ENCODE measurements at places on chromosomes 12 and 14.

DNA sequence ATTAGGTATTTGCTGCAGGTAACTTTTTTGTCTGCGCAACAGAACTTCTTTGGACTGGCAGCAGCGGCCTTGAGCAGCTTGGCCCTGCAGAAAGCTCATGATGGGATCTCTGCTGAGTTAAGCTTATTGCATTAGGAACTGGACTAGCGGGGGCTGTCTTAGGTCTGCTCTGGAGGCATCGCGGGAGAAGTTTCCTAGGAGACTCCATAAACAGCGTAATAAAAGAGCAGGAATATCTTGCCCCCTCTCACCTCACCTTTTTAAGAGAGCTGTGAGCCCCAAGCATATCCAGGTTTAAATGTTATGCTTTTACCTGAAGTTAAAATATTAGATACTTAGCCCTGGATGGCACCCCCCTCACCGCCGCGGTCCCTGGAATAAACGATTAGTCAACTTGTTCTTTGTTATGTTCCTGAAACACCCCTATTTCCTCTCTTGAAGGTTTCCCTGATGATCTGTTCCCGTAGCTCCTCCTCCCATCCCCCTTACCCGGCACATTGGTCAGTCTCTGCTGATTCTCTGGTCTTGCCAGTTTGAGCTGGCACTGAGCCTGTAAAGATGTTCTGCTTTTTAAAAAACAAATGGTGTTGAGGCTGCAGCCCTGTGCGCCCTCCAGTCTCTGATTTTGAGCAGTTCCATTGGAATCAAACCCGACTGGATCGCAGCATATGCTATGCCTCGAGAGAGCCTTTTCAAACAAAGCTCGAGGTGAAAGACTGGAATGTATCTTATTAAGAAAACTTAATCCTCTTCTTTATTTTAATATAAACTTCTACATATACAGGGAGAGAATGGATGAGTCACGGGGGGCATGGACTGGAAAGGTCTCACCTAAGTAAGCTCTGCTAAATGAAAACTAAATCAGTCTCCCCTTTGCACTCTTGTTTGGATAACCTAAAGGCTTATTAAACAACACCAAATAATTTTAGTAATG lies 1.9 kb downstream of the MLXIP start:
- no peak for DNase-seq

- no peak for DNase-seq
Measured at GRCh38 chr12:124554429-124555029, 12.9 kb downstream of the NCOR2 start.

DNA sequence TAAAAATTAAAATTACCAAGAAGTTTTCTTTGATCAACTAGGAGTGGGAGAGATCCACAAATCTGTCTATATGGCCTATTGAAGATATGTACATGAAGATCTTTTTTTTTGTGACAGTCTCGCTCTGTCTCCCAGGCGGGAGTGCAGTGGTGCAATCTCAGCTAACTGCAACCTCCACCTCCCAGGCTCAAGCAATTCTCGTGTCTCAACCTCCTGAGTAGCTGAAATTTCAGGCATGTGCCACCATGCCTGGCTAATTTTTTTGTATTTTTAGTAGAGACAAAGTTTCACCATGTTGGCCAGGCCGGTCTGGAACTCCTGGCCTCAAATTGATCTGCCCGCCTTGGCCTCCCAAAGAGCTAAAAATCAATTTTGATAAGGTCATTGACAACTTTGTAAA lies 4.6 kb upstream of the NFATC4 start:
- no peak for DNase-seq

DNA sequence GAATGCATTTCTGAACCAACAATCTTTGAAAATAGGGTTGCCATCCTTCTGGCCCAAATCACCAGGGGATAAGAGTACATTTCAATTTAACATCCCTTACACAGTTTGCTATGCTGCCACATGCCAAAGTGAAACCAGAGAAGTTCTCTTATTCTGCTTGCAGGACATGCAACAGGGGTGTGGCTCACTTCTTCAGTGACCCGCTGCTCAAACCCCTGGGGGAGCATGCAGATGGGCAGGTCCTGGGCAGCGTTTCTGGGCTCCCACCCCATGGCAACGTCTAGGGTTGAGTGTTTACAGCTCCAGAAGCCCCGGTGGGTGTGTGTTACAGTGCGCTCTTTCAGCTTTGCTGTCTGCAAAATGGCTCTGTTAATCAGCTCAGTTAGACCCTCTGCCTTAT lies 1306.3 kb upstream of the TMEM132C start:
- no peak for DNase-seq

- no peak for DNase-seq
Measured at GRCh38 chr14:58275527-58276190, 22.7 kb upstream of the ARID4A start.

DNA sequence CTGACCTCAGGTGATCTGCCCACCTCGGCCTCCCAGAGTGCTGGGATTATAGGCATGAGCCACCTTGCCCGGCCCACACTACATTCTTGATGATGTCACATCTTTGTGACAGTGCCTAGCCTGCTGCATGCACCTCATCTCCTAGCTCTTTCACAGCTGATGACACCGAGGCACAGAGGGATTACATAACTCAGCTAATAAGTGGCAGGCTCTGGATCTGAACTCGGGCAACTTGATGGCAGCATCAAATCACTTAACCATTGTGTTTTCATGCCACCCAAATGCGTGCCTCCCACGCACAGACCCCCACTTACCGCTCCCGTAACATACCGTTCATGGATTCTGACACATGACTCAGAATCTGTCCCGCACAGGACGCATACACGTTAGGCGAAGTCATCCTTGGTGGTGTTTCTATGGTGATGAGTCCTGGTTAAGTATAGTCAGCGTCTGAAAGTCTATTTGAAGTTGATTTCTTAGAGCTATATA lies 7.4 kb downstream of the TMEM120B start:
- no peak for DNase-seq

DNA sequence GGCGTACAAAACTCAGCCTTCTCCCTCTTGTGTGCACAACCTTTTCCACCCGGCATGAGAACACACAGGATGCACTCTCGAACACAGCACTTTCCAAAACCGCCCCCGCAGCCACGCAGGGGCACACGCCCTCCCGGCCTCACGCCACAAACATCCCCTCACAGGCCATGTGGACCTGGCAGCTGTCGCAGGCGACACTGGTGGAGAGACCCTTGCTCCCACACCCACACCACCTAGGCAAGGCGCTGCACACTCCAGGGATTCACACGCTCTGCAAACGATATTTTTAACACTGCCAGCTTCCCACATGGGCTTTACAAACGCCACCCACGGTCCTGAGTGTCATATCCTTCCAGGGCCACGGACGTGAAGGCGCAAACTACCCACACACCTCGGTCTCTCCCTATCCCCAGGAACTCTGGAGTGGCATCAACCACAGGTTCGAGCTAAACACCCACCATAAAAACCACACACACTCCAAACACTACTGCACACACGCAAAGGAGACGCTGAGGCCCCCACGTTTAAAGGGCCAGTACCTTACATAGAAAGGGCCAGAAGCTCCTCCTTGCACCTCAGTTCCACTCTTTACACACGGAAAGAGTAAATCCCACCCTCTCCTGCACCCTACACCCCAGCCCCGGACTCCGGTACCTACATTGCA lies 12.4 kb upstream of the ITGB7 start:
- peak; percentile 68 for DNase-seq

- DNase-seq: peak; percentile 34
Measured at GRCh38 chr12:49089821-49090773, 4.5 kb downstream of the DHH start.

GRCh38 chr14:50318031-50318626 lies 6.0 kb downstream of the DMAC2L start:
- DNase-seq: no peak

GRCh38 chr12:105363890-105364289 lies 33.4 kb downstream of the C12orf75 start:
- DNase-seq: no peak

DNA sequence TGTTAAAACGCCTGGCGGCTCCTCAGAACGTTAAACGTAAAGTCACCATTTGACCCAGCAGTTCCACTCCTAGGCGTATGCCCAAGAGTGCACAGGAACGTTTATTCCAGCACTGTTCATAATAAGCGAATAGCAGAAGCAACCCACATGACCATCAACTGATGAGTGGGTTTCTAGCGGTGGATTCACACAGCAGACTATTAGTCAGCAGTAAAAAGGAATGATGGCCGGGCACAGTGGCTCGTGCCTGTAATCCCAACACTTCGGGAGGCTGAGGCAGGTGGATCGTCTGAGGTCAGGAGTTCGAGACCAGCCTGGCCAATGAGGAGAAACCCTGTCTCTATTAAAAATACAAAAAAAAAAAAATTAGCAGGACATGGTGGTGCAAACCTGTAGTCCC lies 22.4 kb upstream of the FBRSL1 start:
- no peak for DNase-seq

GRCh38 chr14:31927348-31927832 lies 149.7 kb upstream of the ARHGAP5 start:
- no peak for DNase-seq

DNA sequence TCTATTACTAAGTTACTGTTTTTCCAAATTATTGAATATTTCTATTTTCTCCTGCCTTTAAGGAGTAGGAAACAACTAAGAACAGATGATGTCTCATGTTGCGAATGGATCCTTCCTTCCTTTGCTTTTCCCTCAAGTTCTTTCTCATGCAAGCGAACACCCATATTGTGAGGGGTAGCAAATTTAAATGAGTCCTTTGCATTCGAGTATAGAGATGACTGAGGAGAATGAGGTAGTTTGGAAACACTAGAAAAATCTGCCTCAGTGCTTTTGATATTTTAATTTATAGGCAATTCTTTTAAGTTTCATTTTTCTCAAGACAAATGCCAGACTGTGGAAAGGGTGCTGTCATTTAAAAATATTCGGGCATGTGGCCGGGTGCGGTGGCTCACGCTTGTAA lies 56.1 kb downstream of the TRAF3 start:
- DNase-seq: no peak

DNA sequence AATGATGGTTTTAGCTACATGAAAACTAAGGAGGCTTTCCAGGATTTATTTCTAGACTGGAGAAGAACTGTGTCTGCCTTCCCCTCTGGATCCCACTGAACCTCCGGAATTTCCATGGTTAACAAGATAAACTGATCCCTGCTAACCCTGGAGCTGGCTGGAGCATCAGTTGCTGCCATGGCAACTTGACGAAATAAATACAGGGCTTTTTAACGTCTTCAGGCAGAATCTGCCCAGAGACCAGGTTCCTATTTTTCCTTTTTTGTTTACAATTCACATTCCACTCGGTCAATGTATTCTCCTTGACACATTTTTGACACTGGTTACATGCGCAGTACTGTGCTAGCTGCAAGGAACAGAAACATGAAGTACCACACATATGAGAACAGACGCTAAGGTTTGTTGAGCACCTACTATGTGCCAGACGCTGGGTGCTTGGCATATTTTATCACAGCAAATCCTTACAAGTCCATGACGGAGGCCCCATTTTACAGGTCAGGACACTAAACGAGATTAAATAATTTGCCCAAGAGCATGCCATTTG lies 1.7 kb downstream of the C14orf132 start:
- no peak for DNase-seq

DNA sequence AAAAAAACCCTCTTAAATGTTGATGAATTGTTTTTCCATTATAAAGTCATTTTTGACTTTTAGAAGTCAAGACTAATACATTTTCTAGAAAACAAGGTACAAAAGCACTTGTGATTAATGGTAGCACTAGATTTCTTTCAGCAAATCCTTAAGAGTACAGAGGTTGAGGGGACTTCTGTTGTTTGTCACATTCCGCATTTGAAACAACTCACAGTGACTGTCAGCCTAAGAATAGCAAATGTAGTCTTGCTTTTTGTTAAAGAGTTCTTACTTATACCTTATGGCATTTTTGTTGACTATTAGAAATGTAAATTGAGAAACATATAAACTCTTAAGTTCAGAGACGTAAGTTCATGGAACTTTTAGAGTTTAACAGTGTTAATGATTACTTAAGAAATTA lies 16.4 kb downstream of the YARS2 start:
- no peak for DNase-seq

DNA sequence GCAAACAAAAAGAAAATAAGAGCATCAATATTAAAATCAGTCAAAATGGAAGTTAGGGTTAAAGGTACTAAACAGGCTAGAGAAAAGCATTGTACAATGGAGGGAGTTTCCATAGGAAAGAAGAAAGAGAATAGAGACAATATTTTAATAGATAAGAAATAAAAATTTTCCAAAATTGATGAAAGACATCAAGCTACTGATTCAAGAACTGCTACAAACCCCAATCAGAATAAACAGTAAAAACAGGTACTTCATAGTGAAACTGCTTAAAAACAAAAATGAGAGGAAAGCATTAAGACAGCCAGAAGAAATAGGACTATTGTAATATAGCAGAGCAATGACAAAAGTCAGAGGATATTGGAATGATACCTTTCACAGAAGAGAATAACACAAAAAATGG lies 413.4 kb downstream of the NELL2 start:
- DNase-seq: no peak

GRCh38 chr12:28415755-28416154 lies 225.5 kb downstream of the CCDC91 start:
- DNase-seq: no peak

- DNase-seq: no peak
Measured at GRCh38 chr12:52037248-52037861, 13.9 kb upstream of the NR4A1 start.

DNA sequence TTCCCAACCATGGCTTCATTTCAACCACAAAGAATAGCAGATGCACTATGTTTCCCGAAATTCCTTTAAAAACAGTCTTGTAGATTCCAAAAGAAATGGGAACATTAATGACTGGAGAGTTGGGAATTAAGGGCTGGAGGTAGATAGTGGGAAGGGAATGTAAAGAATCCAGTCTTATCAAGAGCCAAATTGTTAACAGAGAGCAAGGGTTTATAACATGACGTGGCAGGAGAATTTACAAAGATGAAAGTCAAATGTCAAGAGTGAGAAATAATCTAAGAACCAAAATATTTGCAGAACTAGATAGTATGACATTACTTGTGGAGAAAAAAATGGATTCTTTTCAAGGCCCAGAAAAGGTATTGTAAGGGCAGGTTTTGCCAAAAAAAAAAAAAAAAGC lies 200.9 kb downstream of the GRIN2B start:
- no peak for DNase-seq

DNA sequence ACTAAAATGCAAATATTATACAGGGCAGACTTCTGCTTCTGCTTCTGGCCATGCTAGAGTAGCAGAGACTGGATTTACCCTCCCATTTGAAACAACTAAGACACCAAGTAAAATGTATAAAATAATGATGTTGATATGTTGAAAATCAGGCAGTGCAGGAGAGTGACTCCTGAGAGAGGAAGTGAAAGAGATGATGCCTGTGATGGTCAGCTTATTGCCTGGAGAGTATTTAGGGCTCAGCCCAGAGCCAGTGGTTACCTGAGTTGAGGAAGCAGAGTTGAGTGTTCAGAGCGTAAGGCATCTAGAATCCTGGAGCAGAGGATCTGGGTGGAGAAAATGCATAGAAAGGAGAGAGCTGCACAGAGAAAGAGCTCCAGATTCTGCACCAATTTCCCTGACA lies 131.8 kb upstream of the C14orf180 start:
- DNase-seq: no peak

- DNase-seq: no peak
Measured at GRCh38 chr14:58109744-58110143, 42.3 kb downstream of the ARMH4 start.

DNA sequence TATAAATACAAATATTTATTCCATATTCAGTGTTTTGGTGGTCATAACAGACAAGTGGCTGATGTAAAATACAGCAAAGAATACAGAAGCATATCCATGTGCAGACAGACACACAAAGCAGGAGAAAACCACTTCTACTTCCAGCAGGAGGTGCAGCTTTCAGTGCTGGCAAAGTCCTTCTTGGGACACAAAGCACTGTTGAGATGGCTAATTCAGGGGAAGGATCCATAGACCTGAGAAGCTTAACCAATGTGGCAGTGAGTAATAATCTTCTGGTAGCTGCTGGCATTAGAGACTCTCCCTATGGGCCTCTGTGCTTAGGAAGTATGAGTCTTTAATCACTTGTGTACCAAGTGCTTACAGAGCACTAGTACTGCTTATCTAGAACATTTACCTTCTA lies 26.8 kb downstream of the AMN1 start:
- DNase-seq: no peak

All from stimulated activated CD4-positive, alpha-beta T cell treated with anti-CD3 and anti-CD28 coated beads, Interleukin-12 subunit alpha, Interleukin-12 subunit beta, amount 100 ng/mL, for 4 hours (primary cell).